ENCODE measurements at places on chromosomes 1 and 21.

- no peak for DNase-seq
These were observed 789 bp upstream of the S100A14 start for GRCh38 chr1:153616917-153617311.

DNA sequence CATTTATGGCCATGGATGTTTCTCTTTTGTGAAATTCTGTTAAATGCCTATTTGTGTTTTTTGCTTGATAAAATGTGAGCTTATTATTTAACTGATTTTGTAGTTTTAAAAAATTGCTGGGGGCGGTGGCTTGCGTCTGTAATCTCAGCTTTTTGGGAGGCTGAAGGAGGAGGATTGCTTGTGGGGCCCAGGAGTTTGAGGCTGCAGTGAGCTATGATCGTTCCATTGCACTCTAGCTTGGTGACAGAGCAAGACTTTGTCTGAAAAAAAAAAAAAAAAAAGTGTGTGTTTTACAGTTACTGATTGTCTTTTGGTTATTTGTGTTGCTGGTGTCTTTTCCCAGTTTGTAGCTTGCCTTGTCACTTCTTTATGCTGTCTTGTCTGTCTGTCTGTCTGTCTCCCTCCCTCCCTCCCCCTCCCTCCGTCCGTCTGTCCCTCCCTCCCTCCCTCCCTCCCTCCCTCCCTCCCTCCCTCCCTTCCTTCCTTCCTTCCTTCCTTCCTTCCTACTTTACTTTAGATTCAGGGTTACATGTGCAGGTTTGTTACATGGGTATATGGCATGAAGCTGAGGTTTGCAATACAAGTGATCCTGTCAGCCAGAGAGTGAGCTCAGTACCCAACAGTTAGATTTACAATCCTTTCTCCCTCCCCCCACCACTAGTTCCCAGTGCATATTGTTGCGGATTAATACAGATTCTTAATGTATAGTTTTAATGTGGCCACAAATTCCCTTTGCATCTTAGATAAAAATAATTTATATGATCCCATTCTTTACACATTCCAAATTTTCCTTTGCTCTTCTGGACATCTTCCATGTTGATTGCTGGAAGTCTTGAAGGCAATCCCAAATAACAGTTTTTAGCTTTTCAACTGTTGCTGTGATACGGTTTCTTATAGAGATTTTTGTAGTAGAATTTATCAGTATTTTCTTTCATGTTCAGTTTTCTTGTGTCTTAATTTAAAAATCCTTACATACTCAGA is 25.1 kb downstream of the PTBP2 start:
- DNase-seq, result no peak

DNA sequence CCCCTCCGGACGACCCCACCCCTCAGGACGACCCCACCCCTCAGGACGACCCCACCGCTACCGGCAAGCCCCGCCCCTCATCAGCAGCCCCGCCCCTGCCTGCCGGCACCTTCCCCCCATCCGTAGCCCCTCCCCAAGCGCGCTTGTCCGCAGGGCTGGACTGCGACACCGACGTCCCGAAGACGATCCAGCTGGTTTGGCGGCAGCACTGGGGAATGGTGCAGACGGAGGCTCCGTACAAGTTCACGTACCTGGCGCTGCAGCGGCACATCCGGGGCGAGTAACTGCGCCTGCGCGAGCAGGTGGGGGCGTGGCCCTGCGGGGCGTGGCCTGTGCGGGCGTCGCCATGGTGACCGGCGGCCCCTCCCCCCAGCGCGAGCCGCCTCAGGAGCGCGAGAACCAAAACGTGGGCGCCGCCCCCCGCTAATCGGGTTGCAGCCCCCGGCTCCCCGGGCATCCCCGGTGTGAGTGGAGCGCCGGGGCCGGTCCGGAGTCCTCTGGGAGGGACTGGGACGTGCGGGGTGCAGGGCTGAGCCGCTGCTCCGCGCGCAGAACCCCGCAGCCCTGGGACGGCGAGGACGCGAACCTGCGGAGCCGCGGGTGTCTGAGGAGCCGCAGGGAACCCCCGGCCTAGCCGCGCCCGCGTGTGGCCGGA is 4.9 kb downstream of the RNF223 start:
- peak; percentile 84 for DNase-seq

- no peak for DNase-seq
These were observed 5.0 kb downstream of the SPATA46 start for GRCh38 chr1:162371611-162372010.

GRCh38 chr1:156198831-156199349 is 5.0 kb downstream of the SLC25A44 start:
- DNase-seq, result no peak

- DNase-seq, result no peak
These were observed 978.2 kb upstream of the NCAM2 start for GRCh38 chr21:20020026-20020425.

- peak; percentile 9 for DNase-seq
These were observed 3.7 kb downstream of the SLC19A1 start for GRCh38 chr21:45538381-45539045.

DNA sequence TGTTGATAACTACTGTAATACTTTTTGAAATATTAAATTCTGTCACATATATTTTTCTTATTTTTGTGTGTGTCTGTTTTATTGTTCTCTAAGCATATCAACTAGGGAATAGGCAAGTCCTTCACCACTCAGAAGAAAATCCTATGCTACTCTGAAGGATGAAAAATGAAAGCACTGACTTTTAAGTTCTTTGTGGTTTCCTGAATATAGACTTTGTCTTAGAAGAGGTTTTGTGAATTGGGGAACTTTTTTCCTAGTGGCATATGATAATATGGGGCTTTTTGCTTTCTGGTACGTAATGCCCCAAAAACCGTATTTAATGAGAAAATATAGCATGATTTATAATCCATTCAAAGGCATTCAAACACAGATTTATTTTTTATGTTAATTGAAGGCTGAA is 136.0 kb downstream of the SNX7 start:
- DNase-seq, result no peak

- peak; percentile 74 for DNase-seq
These were observed at the start of gene TMEM69 for GRCh38 chr1:45687754-45688740. Gene TMEM69 (plus strand): TSS chr1:45688181. CDS start chr1:45691069, 2,888 bp downstream.

- no peak for DNase-seq
These were observed 258.5 kb downstream of the BRINP2 start for GRCh38 chr1:177429234-177429633.

GRCh38 chr1:46128344-46128743 is 4.1 kb downstream of the PIK3R3 start:
- no peak for DNase-seq

- DNase-seq, result no peak
These were observed 291.1 kb downstream of the PCP4 start for GRCh38 chr21:40158366-40158765.

GRCh38 chr1:175377394-175377793 is 184.8 kb upstream of the KIAA0040 start:
- DNase-seq, result no peak

GRCh38 chr1:27351541-27352107 is 9.8 kb downstream of the SYTL1 start:
- DNase-seq, result peak; percentile 62

GRCh38 chr1:50452700-50453099 is 29.5 kb upstream of the DMRTA2 start:
- DNase-seq, result no peak
